Pons (tissue), 1 donor: ENCODE measurements at places on chromosomes 6 and 20.

DNA sequence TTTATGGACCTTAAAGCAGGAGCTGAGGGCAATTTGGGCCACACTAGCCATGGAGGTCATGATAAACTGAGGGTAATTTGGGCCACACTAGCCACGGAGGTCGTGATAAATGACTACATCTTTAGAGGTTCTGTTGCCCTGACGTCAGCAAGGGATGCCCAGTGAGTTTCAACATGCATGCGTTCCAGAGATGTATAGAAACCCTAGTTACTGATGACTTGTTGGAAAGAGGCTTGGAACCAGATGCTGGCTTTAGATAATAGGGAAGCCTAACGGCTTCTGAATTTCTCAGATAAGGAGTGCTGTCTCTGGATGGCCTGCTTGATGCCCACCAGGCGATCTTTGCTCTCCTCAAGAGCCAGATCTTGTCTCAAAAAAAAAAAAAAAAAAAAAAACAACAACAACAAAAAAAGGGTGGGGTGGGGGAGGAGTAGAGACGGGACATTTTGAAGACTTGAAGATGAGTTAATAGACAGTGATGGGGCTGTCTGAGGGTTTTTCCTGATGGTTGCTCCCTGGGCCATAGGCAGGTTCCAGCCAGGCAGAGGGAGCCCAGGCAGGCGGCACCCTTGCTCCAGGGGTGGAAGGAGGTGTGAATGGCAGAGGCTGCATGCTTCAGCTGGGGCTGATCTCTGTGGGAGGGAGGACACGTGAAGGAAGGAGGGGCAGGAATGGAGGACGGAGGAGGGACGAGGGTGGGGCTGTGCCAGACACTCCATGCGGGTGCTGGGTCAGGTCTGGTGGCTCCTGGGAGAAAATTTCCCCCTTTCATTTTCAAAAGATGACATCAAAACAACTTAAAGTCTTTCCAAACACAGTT, 27.0 kb upstream of the FRMD1 start:
- no peak for DNase-seq

GRCh38 chr20:48721324-48722001, 106.3 kb downstream of the PREX1 start:
- DNase-seq: no peak

GRCh38 chr6:52340603-52340880, 21.4 kb upstream of the PAQR8 start:
- DNase-seq: no peak

GRCh38 chr20:31527266-31527665, 13.0 kb downstream of the HM13 start:
- no peak for DNase-seq

GRCh38 chr6:106667022-106667402, 37.6 kb downstream of the QRSL1 start:
- DNase-seq: no peak

- no peak for DNase-seq
Observed at GRCh38 chr20:11778206-11778570, 139.5 kb upstream of the BTBD3 start.
